Mucosa of descending colon (tissue), 3 donors: ENCODE measurements at places on chromosomes 5 and 9. TPM values are rescaled to one million over a fixed set of nuclear protein-coding genes. Genes with fewer than 3 reads are reported as not detected.

- no peak for DNase-seq
Observed at GRCh38 chr9:131673531-131673930, 66.3 kb downstream of the RAPGEF1 start.

GRCh38 chr9:97437051-97437600 lies 25.2 kb downstream of the TDRD7 start:
- DNase-seq: no peak

DNA sequence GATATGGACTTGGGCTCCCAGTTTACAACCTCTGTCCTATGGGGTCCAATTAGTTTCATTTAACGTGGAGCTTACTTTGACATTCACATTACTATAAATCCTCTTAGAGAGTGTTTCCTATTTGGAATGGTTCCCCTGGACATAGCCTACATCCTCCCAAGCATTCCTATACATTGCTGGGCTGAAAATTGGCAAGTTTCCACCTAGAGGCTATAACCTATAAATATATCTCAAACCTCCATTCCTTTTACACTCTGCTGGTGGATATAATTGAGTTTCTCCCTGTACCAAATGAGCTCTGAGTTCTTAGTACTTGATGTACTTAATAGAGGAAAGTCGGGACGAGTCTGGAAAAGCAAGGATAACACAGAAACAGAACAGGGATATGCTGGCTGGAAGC lies 172.8 kb downstream of the ASTN2 start:
- no peak for DNase-seq

GRCh38 chr5:99900302-99900852 lies 634.8 kb upstream of the FAM174A start:
- no peak for DNase-seq

DNA sequence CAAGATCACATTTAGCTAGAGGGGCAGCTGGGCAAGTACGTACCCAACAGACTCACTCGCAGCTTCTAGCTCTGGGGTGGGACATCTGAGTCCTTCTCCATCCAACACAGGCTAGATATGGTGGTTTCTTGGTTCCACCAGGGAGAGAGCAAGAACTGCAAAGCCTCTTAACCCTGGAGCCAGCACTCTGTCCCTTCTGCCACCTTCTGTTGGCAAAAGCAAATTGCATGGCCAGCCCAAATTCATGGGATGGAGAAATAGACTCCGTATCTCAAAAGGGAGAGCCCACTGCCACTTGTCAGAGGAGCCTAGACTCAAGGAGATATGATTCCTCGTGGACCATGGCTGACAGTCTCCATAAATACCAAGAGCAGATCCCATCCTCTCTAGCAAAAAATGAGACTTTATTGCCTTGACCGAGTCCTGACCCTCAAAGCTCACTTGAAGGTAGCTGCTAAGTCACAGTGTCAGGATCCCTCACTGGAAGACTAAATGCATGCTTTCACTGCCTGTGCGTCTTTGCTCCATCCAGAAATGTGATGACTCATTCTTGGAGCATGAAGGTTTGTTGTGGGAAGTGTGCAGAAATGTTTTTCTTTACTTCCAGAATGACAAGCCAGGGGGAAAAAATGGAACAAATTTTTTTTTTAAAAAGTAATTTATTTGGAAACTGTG lies 28.8 kb upstream of the ROR2 start:
- DNase-seq: peak; percentile 17

DNA sequence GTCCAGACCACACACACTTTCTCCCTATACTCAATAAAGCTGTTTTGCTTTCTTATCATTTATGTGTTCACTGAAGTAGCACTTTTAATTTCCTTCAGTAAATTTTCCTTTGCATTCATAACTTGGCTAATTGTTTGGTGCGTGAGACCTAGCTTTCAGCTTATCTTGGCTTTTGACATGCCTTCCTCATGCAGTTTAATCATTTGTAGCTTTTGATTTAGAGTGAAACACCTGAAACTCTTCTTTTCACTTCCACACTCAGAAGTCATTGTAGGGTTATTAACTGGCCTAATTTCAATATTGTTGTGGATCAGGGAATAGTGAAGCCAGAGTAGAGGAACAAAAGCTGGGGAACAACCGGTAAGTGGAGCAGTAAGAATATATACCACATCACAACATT lies 114.7 kb downstream of the ST8SIA4 start:
- no peak for DNase-seq

GRCh38 chr9:108211411-108211955 lies 644.3 kb downstream of the ACTL7B start:
- no peak for DNase-seq

The PAEP gene
- total RNA-seq: not detected

- no peak for DNase-seq
Observed at GRCh38 chr5:126015235-126016181, 407.7 kb upstream of the GRAMD2B start.

GRCh38 chr9:91415290-91415689 lies 8.3 kb downstream of the NFIL3 start:
- no peak for DNase-seq

The RABL6 gene
- 92.1 TPM for total RNA-seq

The BSPRY gene
- 7.4 TPM for total RNA-seq

DNA sequence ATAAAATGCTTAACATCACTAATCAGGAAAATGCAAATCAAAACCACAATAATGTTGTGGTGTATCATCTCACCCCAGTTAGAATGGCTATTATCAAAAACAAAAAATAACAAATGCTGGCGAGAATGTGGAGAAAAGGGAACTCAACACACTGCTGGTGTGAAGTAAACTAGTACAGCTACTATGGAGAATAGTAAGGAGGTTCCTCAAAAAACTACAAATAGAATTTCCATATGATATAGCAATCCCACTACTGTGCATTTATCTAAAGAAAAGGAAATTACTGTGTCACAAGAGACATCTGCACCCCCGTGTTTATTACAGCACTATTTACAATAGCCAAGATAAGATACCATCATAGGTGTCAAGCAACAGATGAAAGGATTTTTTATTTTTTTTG lies 214.5 kb upstream of the RASA1 start:
- DNase-seq: no peak

DNA sequence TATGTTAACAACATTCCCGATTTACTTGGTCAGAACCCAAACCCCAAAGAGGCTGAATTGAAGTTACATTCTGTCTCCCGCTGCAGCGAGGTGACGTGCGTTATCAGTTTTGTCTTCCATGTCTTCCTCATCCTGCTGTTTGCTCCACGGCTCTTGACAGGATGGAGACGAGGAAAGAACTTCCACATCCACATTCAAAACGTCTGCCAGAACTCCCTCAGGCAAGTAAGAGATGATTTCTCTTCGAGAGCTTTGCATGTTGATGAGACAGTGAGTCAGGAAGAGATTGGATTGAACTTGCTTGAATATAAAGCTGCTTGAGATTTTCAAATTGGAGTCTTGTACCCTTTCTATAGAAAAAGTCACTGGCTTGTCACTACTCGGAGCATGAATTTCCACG lies 242.6 kb downstream of the AUH start:
- DNase-seq: no peak

- DNase-seq: peak; percentile 69
Observed at GRCh38 chr5:179558932-179559283, 8.6 kb downstream of the RUFY1 start.

DNA sequence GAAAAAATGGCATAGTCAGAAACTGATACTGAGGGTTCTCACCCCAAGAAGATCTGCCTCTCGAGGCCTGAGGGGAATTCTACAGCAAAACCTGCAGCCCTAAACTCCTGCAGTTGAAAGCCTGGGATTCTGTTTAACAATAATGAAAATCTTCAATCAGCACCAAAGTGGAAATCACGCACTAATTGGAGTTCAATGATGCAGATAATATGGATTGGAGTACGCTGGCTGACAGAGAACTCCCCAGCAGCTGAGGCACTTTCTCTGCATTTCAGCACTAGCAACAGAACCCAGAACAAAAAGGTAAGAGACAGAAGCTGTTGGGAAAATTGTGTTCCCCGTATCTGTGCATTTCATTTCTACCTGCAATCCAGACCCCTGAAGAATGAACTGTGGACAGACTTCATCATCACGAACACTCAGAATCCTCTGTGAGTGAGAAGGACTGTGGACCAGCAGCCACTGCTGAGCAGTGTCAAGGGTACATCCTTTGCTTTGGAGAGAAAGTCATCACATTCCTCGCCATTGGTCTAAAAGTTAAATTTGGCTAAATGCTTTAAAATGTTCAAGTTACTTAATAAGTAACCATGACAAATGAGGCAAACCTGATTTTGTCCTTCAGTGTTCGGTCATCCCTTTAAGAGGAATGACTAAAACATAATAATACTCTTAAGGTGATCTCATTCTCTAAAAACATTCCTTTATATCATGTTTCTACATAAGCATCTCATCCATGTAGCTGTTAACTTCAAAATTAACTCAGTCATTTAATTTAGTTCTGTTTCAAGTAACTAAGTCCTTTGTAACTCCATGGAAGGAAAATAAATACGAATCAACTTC lies 126.1 kb downstream of the GAS1 start:
- DNase-seq: no peak

DNA sequence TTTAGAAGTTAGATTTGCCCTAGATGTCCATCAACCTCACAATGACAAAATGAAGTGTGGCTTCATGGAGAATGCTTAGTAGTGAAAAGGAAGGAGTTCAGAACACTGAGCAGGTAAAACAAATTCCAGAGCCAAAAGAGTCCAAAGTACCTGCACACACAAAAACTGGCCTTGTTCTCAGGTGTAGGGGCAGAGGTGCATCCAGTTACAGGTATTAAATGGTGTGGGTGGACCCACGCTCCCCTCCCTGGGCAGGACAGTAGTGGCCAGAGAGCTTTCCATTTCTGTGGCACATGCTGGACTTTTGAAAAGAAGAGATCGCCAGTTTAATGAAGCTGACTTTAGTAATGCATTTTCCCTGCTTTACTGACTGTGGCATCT lies 47.2 kb downstream of the SECISBP2 start:
- no peak for DNase-seq

GRCh38 chr5:59423021-59423420 lies 470.5 kb downstream of the PDE4D start:
- DNase-seq: no peak

The PCDHB15 gene
- 0.69 TPM for total RNA-seq

DNA sequence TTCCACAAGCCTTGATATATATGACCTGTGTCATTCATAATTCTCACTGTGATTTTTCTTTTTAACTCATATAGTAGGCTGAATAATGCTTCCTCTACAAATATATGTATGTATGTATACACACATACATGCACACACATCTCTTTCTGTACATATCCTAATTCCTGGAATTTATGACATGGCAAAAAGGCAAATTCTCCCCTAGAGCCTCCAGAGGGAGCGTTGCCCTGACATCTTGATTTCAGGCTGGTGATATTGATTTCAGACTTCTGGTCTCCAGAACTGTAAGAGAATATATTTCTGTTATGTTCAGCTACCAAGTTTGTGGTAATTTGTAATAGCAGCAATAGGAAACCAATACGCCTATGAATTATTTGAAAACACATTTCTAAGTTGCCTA lies 166.6 kb upstream of the GAS1 start:
- no peak for DNase-seq

DNA sequence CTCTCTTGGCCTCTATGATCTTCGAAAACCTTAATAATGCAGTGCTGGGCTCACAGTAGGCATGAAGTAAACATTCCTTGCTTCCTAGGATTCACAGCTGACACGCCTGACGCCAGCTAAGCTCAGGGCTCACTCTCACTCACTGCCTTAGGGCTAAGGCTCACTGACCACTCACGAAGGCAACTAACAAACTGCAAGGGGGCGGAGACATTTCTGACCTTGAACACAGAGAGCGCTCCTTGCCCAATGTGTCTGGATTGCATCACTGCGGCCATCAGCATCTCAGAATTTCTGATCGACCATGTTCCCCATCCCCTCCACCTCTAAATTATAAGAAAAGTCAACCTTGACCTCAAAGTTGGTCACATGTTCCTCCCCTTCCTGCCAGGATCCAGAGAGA lies 372.6 kb downstream of the EBF1 start:
- DNase-seq: no peak

DNA sequence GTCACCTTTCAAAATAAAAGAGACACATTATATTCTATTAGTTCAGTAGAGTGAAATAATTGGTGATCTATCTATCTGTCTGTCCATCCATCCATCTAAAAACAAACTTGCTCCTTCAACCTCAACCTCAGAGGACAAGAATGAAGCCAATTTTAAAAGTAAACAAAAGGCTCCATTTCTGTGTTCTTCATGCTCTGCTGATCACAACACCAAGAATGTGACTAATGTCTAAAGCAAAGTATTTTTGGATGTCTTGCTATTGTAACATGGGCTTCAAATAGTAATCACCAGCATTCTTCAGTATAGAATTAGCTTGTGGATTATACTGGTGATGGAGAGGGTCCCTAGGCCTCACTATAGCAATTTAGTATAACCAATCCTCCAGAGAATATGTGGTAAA lies 1304.4 kb downstream of the MAT2B start:
- DNase-seq: no peak

The C5orf58 gene
- total RNA-seq: not detected

GRCh38 chr5:39544941-39545340 lies 120.2 kb upstream of the DAB2 start:
- no peak for DNase-seq

- DNase-seq: no peak
Observed at GRCh38 chr5:56147106-56147505, 86.0 kb downstream of the ANKRD55 start.

The LCN1 gene
- total RNA-seq: not detected

The LECT2 gene
- not detected for total RNA-seq

DNA sequence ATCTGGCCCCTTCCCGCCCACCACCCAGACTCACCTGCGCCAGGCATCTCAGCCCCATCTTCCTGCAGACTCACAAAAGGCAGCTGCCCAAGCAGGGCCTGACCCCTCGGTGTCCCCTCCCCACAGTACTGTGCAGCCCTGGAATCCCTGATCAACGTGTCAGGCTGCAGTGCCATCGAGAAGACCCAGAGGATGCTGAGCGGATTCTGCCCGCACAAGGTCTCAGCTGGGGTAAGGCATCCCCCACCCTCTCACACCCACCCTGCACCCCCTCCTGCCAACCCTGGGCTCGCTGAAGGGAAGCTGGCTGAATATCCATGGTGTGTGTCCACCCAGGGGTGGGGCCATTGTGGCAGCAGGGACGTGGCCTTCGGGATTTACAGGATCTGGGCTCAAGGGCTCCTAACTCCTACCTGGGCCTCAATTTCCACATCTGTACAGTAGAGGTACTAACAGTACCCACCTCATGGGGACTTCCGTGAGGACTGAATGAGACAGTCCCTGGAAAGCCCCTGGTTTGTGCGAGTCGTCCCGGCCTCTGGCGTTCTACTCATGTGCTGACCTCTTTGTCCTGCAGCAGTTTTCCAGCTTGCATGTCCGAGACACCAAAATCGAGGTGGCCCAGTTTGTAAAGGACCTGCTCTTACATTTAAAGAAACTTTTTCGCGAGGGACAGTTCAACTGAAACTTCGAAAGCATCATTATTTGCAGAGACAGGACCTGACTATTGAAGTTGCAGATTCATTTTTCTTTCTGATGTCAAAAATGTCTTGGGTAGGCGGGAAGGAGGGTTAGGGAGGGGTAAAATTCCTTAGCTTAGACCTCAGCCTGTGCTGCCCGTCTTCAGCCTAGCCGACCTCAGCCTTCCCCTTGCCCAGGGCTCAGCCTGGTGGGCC lies 1.9 kb downstream of the IL13 start:
- no peak for DNase-seq

The SOHLH1 gene
- not detected for total RNA-seq
